ENCODE measurements at places on chromosomes 3 and 15. TPM values are rescaled to one million over a fixed set of nuclear protein-coding genes. Genes with fewer than 3 reads are reported as not detected.
A peak's percentile ranks its signal among the peaks of the same experiment; 100 is the strongest.

GRCh38 chr3:152937234-152937633 is 102.3 kb downstream of the P2RY1 start:
- no peaks in the 10 kb centered on the region for H3K36me3 ChIP-seq
- no peaks in the 10 kb centered on the region for H3K4me1 ChIP-seq
- peaks cover 4% of the 10 kb centered on the region for H3K27me3 ChIP-seq
- DNase-seq = no peak

DNA sequence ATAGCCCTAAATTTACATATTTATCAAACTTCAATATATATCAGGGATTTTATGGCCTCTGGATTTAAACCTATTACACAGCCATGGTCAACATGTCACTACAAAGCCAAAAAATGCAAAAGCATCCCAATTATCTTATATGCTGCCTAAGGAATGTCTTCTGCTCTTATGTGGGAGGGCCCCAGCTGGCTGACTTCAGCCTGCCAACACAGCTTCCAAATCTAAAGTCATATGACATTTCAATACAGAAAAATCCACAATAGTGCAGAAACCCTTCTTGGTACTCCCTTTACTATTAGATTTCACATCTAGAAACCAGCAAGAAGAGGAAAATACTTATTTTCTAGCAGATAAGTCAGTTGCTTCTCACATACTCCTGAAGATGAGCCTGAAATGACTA is 6.4 kb downstream of the PFN2 start:
- H3K27me3 ChIP-seq = peaks cover 7% of the 10 kb centered on the region
- DNase-seq = no peak
- no peak overlapping the region for H3K4me3 ChIP-seq

- H3K36me3 ChIP-seq = no peaks in the 10 kb centered on the region
- no peaks in the 10 kb centered on the region for H3K4me1 ChIP-seq
- H3K27me3 ChIP-seq = no peaks in the 10 kb centered on the region
- no peak for DNase-seq
Observed at GRCh38 chr3:8348076-8348475, 153.5 kb upstream of the LMCD1 start.

GRCh38 chr3:22322861-22323260 is 571.9 kb upstream of the ZNF385D start:
- H3K36me3 ChIP-seq = no peaks in the 10 kb centered on the region
- H3K4me1 ChIP-seq = no peaks in the 10 kb centered on the region
- H3K27ac ChIP-seq = no peak overlapping the region

- no peak overlapping the region for H3K27ac ChIP-seq
- H3K4me3 ChIP-seq = no peak overlapping the region
- DNase-seq = no peak
- H3K36me3 ChIP-seq = no peaks in the 10 kb centered on the region
- H3K4me1 ChIP-seq = no peaks in the 10 kb centered on the region
Observed at GRCh38 chr3:72238010-72238691, 453.2 kb upstream of the PROK2 start.

DNA sequence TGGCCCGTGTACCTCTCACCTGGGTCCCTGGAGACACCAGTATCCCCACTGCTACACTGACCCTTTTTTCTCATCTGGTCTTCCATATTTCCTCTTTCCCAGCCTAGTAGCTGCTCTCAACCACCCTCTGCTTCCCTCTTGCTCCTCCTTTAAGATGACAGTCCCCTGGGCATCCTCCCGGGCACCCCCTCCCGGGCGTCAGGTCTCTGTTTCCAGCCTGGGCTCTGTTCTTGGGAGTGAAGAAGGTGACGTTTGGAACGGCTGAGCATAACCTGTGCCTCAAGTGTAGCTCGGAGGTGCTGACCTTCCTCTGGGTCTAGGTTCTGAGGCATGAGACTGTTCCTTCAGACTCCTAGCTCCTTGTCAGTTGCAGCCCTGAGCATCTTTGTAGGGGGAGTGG is 101.2 kb downstream of the VGLL4 start:
- DNase-seq = no peak
- no peaks in the 10 kb centered on the region for H3K27me3 ChIP-seq
- no peak overlapping the region for H3K4me3 ChIP-seq

- peaks cover 20% of the 10 kb centered on the region for H3K4me1 ChIP-seq
- no peak overlapping the region for H3K4me3 ChIP-seq
- no peaks in the 10 kb centered on the region for H3K36me3 ChIP-seq
- no peak for DNase-seq
Observed at GRCh38 chr3:13584901-13585300, 36.0 kb downstream of the FBLN2 start.

DNA sequence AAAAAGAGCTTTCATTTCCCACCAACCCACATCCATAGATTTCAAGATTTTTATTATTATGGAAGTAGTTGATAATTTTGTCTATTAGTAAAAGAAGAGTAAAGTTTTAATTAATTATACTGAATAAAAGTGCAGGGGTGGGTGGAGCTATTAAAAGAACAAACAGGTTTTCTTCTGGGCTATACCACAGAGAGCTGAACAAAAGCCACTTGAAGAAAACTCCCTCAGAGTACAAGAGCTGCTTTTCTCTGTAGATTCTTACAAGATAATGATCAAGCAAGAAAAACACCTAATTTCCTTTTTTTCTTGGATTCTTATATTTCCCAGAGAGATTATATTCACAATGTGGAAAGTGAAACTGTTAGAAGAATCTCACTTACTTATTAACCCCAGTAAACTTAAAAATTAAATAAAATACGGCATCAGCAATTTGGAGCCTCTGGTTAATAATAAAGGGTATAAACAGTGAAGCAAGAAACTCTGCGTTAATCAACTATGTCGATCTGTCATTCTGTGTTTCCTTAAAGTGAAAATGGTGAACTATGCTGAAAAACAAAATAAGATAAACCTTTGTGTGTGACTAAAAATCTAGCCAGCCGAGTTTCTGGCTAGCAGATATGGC is 84.9 kb downstream of the THBS1 start:
- no peaks in the 10 kb centered on the region for H3K4me1 ChIP-seq
- H3K27me3 ChIP-seq = peaks cover 14% of the 10 kb centered on the region
- DNase-seq = no peak
- H3K4me3 ChIP-seq = no peak overlapping the region
- no peak overlapping the region for H3K27ac ChIP-seq

DNA sequence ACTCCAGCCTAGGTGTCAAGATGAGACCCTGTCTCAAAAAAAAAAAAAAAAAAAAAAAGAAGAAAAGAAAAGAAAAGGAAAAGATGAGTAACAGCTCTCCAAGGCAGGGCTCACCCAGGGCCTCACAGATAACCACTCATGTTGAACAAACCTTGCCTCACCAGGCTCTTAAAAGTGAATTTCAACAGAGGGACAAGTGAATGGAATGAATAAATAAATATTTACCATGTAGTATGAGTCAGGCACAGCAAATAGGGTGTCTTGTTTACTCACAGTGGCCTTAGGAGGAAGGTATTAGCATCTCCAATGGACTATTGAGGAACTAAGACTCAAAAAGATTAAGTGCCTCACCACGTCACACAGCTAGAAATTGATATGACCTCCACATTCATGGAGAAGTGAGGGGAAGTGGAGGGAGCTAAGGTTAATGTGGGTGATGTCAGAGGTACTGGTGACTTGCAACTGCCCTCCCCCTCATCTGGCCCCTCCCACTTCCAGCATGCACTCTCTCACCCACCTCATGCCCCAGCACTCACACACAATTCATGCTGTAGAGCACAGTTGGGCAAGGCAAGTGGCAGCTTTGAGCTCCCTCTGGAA is 255.5 kb downstream of the UACA start:
- H3K4me3 ChIP-seq = no peak overlapping the region
- H3K4me1 ChIP-seq = peaks cover 71% of the 10 kb centered on the region
- DNase-seq = peak; percentile 57
- H3K27me3 ChIP-seq = peaks cover 6% of the 10 kb centered on the region
- H3K27ac ChIP-seq = no peak overlapping the region

DNA sequence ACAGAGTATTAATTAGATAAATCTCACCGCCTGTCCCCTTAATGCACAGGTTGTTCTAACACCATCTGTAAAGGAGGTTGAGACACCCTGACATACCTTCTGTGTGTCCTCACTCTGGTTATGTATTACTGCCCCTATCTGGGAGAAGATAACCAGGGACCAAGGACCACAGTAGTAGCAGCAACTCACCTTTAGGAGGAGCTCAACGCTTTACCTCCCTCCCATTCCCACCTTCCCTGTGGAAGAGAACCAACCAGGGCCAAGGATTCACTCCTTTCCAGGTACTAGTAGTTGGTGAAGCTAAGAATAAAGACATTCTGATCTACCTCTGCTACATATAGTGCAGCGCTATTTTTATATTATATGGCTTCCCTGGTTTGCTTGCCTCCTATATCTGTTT is 232.6 kb downstream of the MEX3B start:
- H3K4me1 ChIP-seq = no peaks in the 10 kb centered on the region
- H3K36me3 ChIP-seq = no peaks in the 10 kb centered on the region
- no peak overlapping the region for H3K27ac ChIP-seq
- no peak overlapping the region for H3K4me3 ChIP-seq
- H3K27me3 ChIP-seq = peaks cover 8% of the 10 kb centered on the region

GRCh38 chr3:125406070-125406469 is 30.9 kb upstream of the ZNF148 start:
- peaks cover 22% of the 10 kb centered on the region for H3K27me3 ChIP-seq
- DNase-seq = no peak
- peaks cover 3% of the 10 kb centered on the region for H3K4me1 ChIP-seq
- H3K4me3 ChIP-seq = no peak overlapping the region
- no peaks in the 10 kb centered on the region for H3K36me3 ChIP-seq

DNA sequence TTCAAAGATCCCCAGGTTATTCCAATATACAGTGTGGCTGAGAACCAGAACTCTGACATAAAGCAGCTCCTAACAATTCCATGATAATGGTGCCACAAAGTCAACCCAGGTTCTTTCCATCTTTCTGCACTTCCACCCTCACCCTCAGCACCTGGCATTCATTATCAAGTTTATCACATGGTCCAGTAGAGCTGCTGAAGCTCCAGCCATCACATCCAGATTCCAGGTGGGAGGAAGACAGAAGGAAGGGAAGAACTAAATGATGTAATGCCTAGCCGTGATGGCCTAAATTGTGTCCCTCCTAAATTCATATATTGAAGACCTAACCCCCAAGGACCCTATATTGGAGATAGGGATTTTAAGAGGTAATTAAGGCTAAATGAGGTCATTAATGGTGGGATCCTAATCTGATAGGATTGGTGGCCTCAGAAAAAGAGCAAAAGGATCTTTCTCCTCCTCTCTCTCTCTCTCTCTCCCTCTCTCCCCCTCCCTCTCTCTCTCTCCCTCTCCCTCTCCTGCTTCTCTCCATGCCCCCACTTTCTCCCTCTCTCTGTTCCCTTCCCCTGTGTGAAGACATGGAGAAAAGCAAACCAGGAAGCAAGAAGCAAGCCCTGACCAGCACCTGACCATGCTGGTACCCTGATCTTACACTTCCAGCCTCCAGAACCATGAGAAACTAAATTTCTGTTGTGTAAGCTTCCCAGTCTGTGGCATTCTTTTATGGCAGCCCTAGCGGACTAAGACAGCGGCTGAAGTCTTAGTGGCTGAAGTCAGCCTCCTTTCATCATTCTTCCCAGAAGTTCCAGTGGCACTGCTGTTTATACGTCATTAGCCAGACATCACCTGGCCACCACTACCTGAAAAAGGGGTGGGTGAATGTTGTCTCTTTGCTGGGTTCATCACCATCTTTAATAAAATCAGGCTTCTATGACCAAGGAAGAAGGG is 369.7 kb upstream of the PROK2 start:
- no peak overlapping the region for H3K4me3 ChIP-seq
- H3K4me1 ChIP-seq = no peaks in the 10 kb centered on the region
- H3K27ac ChIP-seq = no peak overlapping the region
- DNase-seq = no peak
- H3K36me3 ChIP-seq = no peaks in the 10 kb centered on the region

GRCh38 chr3:31947671-31948091 is 33.4 kb downstream of the OSBPL10 start:
- peaks cover 12% of the 10 kb centered on the region for H3K27me3 ChIP-seq
- H3K4me1 ChIP-seq = no peaks in the 10 kb centered on the region
- no peaks in the 10 kb centered on the region for H3K36me3 ChIP-seq

- no peaks in the 10 kb centered on the region for H3K36me3 ChIP-seq
- peaks cover 17% of the 10 kb centered on the region for H3K4me1 ChIP-seq
- H3K27ac ChIP-seq = no peak overlapping the region
- peak overlapping the region; percentile 2 for H3K4me3 ChIP-seq
- DNase-seq = no peak
Observed at GRCh38 chr3:46565077-46565476, 1.0 kb downstream of the LRRC2 start.

DNA sequence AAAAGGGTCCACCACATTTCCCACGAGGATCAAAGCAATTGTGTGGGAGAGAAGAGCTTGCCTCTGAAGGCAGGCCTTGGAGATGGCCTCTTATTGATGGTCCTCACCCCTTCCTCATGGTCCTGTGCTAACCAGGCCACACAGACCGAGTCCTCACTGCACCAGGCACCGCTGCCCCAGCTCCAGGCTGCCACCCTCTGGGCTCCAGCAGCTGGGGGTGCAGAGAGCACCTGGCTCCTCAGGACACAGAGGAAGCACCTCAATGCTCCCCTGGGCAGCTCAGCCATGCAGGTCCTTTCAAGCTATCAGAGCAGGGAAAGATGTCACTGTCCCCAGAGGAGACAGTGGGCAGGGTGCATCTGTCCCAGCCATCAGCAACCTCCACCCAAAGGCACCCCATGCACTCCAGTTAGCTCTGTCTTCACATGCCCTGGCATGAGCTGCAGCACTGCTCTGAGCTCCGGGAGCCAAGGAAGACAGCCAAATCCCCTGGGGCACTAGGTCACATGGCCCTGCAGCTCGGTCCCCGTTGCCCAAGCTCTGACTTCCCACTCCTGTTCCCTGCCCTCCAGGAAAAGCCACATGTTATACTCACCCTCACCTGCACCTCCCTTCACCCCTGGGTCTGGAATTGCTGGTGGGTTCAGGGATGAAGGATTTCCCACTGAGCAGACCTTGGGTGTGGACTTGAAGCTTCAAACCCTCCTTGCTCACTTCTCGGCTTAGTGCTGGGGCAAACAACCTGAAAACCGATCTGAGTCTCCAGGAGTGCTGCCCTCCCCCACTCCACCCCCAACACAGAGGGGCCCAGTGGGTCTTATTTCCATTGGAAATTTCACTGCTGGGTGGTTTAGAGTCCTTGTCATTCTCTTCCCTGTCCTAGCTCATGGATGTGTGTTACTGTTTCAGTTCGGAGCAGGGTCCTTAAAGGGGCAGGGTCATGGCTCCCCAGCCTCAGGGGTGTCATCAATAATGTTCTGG is 32.6 kb downstream of the ALS2CL start:
- peak; percentile 15 for DNase-seq
- peaks cover 4% of the 10 kb centered on the region for H3K4me1 ChIP-seq

The LRRC15 gene
- total RNA-seq = not detected

The CP gene
- not detected for total RNA-seq

The NDN gene
- 5.1 TPM for total RNA-seq

The PAQR5 gene
- not detected for total RNA-seq

The ACTR8 gene
- 37.1 TPM for total RNA-seq

The IQCF5 gene
- not detected for total RNA-seq

The SEMA6D gene
- total RNA-seq = not detected

The P3H2 gene
- total RNA-seq = not detected

The BMF gene
- 4.0 TPM for total RNA-seq

The GOLGA8T gene
- 1.3 TPM for total RNA-seq

The GOLGA8G gene
- total RNA-seq = not detected
